ENCODE measurements at places on chromosomes 6 and 20. TPM values are rescaled to one million over a fixed set of nuclear protein-coding genes. Genes with fewer than 3 reads are reported as not detected.

- no peak overlapping the region for H3K27ac ChIP-seq
- H3K4me3 ChIP-seq = no peak overlapping the region
- DNase-seq = no peak
- H3K36me3 ChIP-seq = no peaks in the 10 kb centered on the region
- H3K4me1 ChIP-seq = no peaks in the 10 kb centered on the region
Observed at GRCh38 chr20:48064929-48065328, 279.6 kb upstream of the SULF2 start.

DNA sequence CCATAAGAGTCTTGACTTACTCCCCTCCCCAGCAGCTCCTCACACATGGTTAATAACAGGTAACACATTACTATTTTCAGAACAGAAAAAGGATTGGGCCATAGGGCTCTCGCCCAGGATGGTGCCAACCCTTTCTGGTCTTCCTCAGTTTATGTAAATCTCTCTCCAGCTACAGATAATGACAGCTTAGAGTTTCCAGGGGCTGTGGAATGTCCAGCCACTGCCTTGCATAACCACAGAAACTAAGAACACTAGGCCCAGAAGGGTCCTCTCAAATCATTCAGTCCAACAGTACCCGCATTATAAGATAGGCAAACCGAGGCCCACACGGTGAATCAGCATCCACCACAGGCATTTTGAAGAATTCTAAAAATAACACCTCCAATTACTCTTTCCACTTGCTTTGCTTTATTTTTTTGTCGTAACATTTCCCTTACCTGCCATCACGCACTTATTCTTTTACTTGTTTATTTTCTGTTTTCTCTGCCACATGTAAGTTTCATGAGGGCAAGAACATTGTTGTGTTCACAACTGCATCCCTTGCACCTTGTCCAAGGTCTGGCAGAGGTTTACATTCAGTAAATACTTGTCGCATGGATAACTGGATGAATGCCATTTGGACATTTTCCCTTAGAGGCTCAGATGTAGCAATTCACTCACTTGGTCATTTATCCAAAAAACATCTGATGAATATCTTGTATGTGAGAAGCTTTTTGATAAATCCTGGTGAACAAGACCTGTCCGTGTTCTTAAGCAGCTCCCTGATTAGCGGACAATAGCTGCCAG is 6.4 kb upstream of the SDC4 start:
- H3K4me1 ChIP-seq = peaks cover 9% of the 10 kb centered on the region
- no peaks in the 10 kb centered on the region for H3K27me3 ChIP-seq
- DNase-seq = no peak
- no peak overlapping the region for H3K4me3 ChIP-seq
- H3K36me3 ChIP-seq = no peaks in the 10 kb centered on the region

DNA sequence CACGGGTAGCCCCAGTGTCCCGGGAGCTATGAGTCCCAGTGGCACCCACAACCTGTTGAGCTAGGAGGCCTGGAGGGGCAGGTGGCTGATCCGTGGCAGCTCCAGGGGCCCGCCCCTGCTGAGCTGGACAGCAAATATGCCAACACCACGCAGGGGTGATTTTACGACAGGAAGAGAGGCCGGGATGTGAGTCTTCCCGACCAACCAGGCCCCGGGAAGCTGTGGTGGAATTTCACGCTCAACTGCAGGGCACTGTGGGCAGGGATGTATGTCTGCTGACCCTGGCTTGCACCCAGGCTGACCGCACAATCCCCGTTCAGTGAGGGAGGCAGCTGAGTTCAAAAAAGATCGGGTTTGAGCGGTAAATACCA is 183.9 kb downstream of the ERMARD start:
- no peak overlapping the region for H3K27ac ChIP-seq
- H3K36me3 ChIP-seq = no peaks in the 10 kb centered on the region
- DNase-seq = no peak
- no peaks in the 10 kb centered on the region for H3K4me1 ChIP-seq
- no peak overlapping the region for H3K4me3 ChIP-seq

- H3K27ac ChIP-seq = no peak overlapping the region
- no peak for DNase-seq
- H3K4me3 ChIP-seq = no peak overlapping the region
- H3K36me3 ChIP-seq = no peaks in the 10 kb centered on the region
- H3K4me1 ChIP-seq = no peaks in the 10 kb centered on the region
- H3K27me3 ChIP-seq = no peaks in the 10 kb centered on the region
Observed at GRCh38 chr6:66226109-66226508, 519.1 kb upstream of the EYS start.

Gene ABHD16B
- not detected for total RNA-seq

Gene GRM4
- total RNA-seq = 24.4 TPM

Data from GM23338 (cell line).